ENCODE measurements at places on chromosomes 5 and 9.
A peak's percentile ranks its signal among the peaks of the same experiment; 100 is the strongest.

- DNase-seq: no peak
These were observed 109.0 kb downstream of the ATP10B start for GRCh38 chr5:160743027-160743426.

GRCh38 chr5:176365351-176366231, at the start of gene ARL10:
ARL10 (plus strand) TSS chr5:176365487; CDS start chr5:176365564, 77 bp downstream.
- DNase-seq: peak; percentile 4

DNA sequence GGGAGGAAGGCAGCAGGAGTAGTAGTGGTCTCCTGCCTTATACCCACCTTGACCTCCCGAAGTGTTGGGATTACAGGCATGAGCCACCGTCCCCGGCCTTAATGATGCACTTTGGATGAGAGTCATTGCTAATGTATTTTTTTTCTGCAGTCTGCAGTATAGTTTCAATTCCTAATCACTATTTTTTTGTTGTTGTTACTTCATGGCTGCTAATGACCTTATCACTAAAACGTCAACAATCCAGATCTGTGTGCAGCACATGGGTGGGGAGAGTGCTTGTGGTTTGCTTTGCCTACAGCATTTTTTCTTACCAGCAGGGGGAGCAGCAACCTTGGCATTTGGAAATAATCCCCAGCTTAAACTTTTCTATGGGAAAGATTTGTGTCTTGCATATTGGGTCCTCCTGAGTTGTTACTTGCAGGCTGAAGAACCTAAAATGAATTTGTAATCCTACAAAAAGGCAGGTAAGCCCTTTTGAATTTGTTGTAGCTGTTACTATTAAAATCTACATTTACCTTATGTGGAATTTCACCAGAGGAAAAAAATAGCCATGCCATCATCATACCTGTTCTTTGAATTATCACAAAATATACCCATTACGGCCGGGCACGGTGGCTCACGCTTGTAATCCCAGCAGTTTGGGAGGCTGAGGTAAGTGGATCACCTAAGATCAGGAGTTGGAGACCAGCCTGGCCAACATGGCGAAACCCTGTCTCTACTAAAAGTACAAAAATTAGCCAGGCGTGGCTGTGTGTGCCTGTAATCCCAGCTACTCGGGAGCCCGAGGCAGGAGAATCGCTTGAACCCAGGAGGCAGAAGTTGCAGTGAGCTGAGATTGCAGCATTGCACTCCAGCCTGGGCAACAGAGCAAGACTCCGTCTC, 6.3 kb upstream of the MED7 start:
- peak; percentile 34 for DNase-seq

- DNase-seq: peak; percentile 98
These were observed 29.0 kb downstream of the PTGES2 start for GRCh38 chr9:128098297-128099230.

GRCh38 chr5:158483281-158483860, 616.3 kb downstream of the EBF1 start:
- no peak for DNase-seq

DNA sequence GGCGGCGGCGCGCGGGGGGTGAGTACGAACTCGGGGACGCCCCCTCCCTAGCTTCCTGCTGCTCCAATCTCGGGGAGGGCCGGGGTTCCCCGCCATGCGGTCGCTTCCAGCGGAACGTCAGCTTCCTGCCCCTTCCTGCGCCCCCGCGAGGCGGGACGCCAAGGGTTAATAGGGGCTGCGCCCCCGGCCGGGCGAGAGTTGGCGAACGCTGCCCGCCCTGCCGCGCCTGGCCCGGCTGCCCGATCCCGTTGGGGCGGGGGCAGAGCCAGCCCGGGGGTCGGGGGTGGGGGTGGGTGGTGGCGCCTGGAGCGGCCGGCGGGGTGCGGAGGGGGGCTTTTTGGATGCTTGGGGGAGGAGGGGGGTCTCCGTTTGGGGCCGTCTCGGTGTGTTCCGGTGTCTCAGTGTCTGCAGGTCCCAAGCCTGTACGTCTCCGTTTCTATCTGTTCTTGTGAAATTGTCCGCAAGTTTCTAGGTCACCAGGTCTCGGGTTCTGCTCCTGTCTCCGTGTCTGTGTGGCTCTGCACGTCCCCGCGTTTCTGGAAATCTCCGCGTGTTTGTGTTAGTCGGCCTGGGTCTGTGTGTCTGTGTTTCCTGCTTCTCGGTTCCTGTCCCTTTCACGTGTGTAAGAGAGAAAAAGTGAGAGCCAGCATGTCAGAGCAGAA, 789 bp downstream of the COL27A1 start:
- no peak for DNase-seq

- DNase-seq: no peak
These were observed 9.2 kb downstream of the SLC6A3 start for GRCh38 chr5:1436036-1436435.

DNA sequence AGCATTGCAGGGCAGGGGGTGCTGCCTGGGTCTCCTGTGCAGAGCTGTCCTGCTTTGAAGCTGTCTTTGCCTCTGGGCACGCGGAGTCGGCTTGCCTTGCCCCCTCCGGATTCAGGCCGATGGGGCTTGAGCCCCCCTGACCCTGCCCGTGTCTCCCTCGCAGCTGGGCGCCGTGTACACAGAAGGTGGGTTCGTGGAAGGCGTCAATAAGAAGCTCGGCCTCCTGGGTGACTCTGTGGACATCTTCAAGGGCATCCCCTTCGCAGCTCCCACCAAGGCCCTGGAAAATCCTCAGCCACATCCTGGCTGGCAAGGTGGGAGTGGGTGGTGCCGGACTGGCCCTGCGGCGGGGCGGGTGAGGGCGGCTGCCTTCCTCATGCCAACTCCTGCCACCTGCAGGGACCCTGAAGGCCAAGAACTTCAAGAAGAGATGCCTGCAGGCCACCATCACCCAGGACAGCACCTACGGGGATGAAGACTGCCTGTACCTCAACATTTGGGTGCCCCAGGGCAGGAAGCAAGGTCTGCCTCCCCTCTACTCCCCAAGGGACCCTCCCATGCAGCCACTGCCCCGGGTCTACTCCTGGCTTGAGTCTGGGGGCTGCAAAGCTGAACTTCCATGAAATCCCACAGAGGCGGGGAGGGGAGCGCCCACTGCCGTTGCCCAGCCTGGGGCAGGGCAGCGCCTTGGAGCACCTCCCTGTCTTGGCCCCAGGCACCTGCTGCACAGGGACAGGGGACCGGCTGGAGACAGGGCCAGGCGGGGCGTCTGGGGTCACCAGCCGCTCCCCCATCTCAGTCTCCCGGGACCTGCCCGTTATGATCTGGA, 2.7 kb downstream of the CEL start:
- DNase-seq: no peak

DNA sequence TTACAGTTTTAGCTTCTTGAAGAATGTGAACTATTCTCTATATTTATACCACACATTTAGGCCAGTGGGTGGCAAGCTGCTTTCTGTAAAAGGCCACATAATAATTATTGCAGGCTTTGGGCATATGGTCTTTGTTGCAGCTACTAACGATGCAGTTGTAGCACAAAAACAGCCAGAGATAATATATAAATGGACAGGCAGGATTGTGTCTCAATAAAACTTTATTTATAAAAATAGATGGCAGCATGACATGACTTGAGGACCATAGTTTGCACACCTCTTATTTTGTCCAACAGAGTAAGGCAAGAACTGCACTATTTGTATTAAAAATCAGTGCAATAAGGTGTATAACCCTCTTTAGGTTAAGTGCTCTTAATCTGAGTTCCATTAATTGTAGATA, 415.0 kb downstream of the ANXA1 start:
- DNase-seq: no peak

DNA sequence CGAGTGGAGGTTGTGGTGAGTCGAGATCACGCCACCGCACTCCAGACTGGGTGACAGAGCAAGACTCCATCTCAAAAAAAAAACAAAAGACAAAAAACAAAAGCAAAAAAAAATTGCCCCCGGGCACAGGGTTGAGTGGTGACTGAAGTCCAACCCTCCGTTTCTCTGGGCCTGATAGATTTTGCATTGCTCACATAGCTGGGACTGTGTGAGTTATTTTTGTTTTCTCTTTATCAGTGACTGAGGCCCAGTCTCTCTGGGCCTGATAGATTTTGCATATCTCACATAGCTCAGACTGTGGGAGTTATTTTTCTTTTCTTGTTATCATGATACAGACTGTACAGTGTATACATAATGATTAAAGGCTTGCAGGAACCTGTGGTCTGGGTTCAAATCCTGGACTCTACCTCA, 2.6 kb upstream of the SLC28A3 start:
- no peak for DNase-seq

GRCh38 chr9:125906144-125906543, 159.0 kb downstream of the PBX3 start:
- DNase-seq: no peak

GRCh38 chr9:95112436-95113280, 204.9 kb downstream of the FANCC start:
- DNase-seq: no peak

- DNase-seq: peak; percentile 27
These were observed 4.7 kb upstream of the ISCA1 start for GRCh38 chr9:86287013-86287412.

- DNase-seq: no peak
These were observed at the start of gene ADAMTS13 for GRCh38 chr9:133421615-133422542. ADAMTS13 (plus strand) TSS chr9:133422367; CDS start chr9:133422444, 77 bp downstream.

DNA sequence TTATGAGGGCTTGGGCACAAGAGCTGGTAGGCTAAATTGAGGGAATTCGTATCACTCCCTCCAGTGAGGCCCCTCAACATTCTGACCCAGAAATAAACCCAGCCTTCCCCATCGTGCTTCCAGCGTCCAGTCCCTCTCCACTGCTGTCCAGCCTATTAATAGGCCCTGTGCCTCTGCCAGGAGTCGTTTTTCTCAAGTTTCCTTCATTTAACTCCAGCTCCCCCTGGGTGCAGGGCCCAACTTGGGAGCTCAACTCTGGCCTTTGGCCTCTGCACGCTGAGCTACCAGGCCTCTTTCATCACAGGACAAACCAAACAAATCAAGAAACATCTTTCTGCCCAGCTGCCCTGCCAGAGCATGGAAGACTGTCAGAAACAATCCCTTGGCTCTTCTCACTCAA, 10.0 kb downstream of the HBEGF start:
- no peak for DNase-seq

DNA sequence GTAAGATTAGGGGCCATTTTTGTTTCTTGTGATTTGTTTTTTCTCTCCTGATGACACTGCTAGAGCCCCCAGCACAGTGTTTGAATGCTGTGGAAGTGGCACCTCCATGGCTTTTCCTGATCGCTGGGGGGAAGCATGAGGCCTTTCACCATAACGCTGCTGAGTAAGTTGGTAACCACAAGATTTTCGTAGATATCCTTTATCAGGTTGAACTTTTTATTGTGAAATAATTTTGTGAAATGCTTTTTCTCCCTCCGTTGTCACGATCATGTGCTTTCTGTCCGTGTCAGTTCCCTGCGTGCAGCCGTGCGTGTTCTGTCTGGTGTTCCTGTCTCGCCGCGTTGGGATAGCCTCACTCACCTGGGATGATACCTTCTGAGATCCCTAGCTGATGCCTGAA, 59.4 kb downstream of the EHMT1 start:
- DNase-seq: no peak

- no peak for DNase-seq
These were observed 195.8 kb downstream of the EFNA5 start for GRCh38 chr5:107474716-107475489.

- peak; percentile 8 for DNase-seq
These were observed 101.6 kb downstream of the TENT4A start for GRCh38 chr5:6814816-6815215.

GRCh38 chr5:172133359-172134029, 54.5 kb downstream of the STK10 start:
- no peak for DNase-seq

- no peak for DNase-seq
These were observed 221.8 kb downstream of the SNX18 start for GRCh38 chr5:54739371-54739770.

DNA sequence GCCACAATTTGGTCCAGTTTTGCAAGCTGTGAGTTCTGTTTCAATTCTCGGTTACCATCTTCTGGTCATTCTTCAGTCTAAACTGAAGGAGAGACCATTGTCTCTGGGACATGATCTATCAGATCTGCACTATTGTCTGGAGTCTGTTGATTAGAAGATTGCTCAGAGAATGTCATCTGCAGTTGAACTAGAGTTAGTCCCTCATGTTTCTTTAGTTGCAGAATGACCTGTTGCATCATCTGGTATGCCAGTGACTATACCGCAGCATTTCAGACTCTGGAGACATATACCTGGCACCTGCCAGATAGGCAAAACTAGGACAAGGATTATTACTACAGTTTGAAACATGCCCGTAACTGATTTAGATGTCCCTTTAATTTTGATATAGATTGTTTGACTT, 194.8 kb downstream of the LRRC70 start:
- DNase-seq: no peak

GRCh38 chr5:97101189-97101910, 41.1 kb downstream of the LIX1 start:
- no peak for DNase-seq

GRCh38 chr5:132909702-132910101, 36.2 kb downstream of the LEAP2 start:
- DNase-seq: no peak

- no peak for DNase-seq
These were observed 10.6 kb upstream of the NDUFS4 start for GRCh38 chr5:53549792-53550191.

GRCh38 chr9:91243029-91243428, 118.7 kb downstream of the AUH start:
- no peak for DNase-seq

- DNase-seq: no peak
These were observed 70.2 kb downstream of the ANKRD33B start for GRCh38 chr5:10634050-10634449.

GRCh38 chr9:69546265-69546664, 125.9 kb downstream of the APBA1 start:
- DNase-seq: peak; percentile 66

GRCh38 chr5:61273279-61273975, 58.6 kb upstream of the ZSWIM6 start:
- DNase-seq: no peak

GRCh38 chr5:134772461-134773125, 14.0 kb downstream of the DDX46 start:
- no peak for DNase-seq

DNA sequence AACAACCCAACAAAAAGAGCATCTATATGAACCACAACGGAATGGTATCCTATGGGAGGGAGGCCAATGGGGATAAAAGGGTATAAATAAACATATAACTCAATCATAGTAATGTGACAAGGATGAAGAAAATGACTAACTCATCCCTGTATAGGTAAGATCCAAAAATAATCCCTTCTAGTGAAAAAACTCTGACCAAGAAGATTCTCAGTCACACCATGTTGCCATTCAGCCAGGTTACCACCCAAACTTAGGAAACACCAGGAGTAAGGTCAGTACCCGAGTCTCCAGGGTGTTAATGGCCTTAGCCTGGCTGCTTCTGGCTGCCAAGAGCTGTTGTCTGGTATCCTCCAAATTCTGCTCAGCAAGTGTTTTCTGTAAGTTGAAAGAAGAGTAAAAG, 32.8 kb downstream of the GOLGA1 start:
- no peak for DNase-seq

GRCh38 chr5:104412649-104413240, 850.2 kb upstream of the NUDT12 start:
- peak; percentile 8 for DNase-seq

DNA sequence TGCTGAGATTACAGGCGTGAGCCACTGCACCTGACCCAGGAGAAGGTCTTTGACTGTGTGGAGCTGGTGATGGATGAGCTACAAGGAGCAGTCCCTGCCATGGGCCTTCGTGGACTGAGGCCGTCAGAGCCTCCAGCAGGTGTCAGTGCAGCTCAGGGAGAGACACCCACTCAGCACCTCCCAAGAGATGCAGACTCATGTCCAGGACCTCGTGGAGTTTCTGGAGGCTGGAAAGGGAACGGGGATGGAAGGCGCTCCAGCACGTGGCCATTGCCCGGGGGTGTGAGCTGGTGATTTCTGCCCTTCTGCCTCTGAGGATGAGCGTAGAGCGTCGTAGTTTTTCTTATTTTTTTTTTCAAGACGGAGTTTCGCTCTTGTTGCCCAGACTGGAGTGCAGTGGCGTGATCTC, 9.5 kb downstream of the TOR4A start:
- peak; percentile 37 for DNase-seq
